ENCODE measurements at places on chromosomes 11 and 22.

DNA sequence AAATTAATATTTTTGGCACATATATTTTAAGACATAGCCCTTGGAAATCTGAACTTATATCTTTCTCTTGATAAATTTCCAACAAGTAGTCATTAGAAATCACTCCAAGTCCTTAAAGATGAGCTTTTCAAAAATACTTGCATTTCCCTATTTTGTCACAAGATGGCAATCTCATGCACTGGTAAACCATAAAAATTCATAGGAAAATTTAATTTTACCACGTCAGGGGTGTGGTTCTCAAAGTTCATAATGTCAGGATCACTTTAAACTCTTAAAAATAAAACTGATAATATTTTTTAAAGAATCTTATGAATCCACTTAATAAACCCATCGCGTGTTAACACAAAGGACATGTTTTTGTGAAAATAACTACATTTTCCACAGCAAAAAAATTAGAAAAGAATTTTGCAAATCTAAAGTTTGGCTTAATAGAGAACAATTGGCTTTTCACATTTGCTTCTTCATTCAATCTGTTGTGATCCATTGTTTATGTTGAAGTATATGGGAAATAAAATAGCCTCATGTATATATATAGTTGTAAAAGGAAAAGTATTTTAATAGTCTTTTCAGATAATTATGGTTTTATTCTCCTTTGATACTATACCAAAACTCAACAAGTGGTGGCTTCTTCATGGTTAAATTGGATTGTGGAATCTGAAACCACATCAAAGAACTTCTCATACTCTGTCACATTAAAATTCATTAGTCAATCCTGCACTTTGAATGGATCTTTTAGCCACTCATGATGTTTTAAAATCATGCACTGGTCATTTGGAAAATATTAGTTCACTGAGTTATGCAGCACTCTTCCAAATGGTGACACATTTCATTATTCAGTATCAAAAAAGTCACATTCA, 169.1 kb downstream of the CADM1 start:
- DNase-seq: no peak

GRCh38 chr11:21564095-21564494, 628.8 kb upstream of the ANO5 start:
- DNase-seq: no peak

GRCh38 chr11:25742800-25743199, 589.1 kb upstream of the ANO3 start:
- DNase-seq: no peak

GRCh38 chr22:45263463-45264269, 21.1 kb upstream of the UPK3A start:
- DNase-seq: no peak

GRCh38 chr11:125304876-125305275, 140.3 kb downstream of the PKNOX2 start:
- no peak for DNase-seq

Measured in CD4-positive, alpha-beta T cell treated with Interleukin-6 for 4 hours (primary cell).